Adrenal gland (tissue), 19 donors: ENCODE measurements at places on chromosomes 13 and 19. TPM values are rescaled to one million over a fixed set of nuclear protein-coding genes. Genes with fewer than 3 reads are reported as not detected.

- H3K36me3 ChIP-seq, result no peaks in the 10 kb centered on the region
- no peaks in the 10 kb centered on the region for H3K27me3 ChIP-seq
- H3K4me1 ChIP-seq, result no peaks in the 10 kb centered on the region
- no peak overlapping the region for H3K4me3 ChIP-seq
- no peak overlapping the region for H3K27ac ChIP-seq
These were observed 2612.9 kb upstream of the PCDH20 start for GRCh38 chr13:64028551-64028950.

The KLK4 gene
- not detected for total RNA-seq

GRCh38 chr13:60355056-60355455 lies 42.0 kb upstream of the TDRD3 start:
- H3K27ac ChIP-seq, result no peak overlapping the region
- no peak for DNase-seq
- H3K27me3 ChIP-seq, result no peaks in the 10 kb centered on the region
- H3K36me3 ChIP-seq, result no peaks in the 10 kb centered on the region

The ICAM4 gene
- total RNA-seq, result 0.61 TPM

The S1PR4 gene
- total RNA-seq, result 2.0 TPM
